NCI-H1436 treated with DMSO at 0.1 percent for 48 hours (cell line): ENCODE measurements at places on chromosomes 7 and 10.

- no peak for DNase-seq
Measured at GRCh38 chr7:11818281-11818680, 13.7 kb downstream of the THSD7A start.

DNA sequence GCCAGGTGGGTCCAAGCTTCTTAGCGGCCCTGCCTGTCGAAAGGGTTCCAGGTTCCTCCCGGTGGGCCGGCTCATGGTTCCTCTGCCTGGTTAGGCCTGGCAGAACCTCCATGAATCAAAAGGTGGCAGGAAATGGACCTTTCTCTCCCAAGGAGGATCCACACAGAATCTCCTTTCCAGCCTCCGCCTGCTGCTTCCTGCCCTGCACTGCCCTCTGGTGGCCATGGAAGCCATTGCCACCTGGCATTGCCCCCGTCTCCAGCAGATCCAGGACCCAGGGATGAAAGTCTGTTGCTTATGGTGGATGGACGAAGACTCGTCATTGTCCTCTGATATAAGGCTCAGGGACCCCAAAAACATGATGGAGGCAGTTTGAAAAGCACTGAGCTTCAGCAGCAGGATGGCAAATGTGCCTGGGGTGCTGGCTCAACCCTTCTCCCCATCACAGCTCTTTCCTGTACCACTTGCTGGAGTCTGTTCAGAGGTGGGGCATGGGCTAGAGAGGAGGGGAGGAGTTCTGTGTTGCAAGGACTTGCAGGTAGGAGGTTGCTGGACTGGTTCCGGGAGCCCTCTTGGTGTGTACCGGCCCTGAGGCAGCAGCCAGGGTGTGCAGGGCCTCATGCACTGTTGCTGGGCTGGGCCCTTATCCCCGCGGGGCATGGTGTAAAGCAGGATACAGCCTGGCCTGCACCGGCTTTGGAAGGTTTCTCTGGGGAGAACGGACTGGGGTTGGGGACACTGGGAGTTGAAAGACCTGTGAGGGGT is 11.3 kb upstream of the INMT start:
- no peak for DNase-seq

GRCh38 chr7:105249216-105249615 is 139.5 kb downstream of the SRPK2 start:
- no peak for DNase-seq

GRCh38 chr10:43260911-43261577 is 5.8 kb downstream of the RASGEF1A start:
- no peak for DNase-seq

GRCh38 chr10:49679480-49679893 is at the start of gene C10orf53:
TSS of gene C10orf53 (plus strand) at chr10:49679651. CDS start at chr10:49679698, 47 bp downstream.
- DNase-seq = no peak

- no peak for DNase-seq
Measured at GRCh38 chr10:124676416-124677062, 67.6 kb downstream of the FAM53B start.

DNA sequence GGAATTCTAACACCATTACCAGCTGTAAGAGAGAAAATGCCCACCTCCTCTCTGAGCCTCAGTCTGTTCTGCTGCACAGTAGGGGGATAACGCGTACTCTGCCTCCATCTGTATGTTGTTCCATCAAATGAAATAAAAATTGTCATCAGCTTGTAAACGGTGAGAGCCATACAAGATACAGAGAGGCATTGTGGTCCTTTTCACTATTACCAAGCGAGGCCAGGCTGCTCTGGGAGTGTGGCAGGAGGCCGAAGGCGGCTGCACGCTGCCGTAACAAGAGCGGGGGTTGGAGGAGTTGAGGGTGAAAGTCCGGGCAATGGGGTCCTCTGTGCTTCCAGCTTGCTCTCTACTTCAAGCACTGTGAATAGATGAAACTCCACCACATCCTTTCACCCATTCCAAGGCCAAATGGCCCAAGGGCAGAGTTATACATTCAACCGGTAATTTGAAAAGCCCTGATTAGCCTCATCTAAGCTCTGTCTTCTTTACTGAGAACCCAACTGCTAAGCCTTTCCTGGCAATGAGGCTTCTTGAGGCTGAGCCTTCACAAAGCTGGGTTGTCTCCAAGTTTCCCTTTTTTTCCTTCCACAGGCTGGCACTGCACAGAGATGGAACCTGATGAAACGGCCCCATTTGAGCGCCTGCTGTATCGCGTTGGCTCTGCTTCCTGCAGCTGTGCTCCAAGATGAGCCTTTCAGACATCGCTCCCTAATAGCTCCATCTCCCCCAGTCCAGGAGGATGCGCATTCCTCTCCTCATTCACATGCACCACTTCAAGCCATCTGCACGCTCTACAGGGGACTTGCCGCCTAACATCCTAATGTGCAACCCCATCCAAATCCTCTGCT is 47.2 kb downstream of the PYROXD2 start:
- DNase-seq = no peak

- DNase-seq = no peak
Measured at GRCh38 chr7:19203686-19204085, 58.5 kb upstream of the FERD3L start.

DNA sequence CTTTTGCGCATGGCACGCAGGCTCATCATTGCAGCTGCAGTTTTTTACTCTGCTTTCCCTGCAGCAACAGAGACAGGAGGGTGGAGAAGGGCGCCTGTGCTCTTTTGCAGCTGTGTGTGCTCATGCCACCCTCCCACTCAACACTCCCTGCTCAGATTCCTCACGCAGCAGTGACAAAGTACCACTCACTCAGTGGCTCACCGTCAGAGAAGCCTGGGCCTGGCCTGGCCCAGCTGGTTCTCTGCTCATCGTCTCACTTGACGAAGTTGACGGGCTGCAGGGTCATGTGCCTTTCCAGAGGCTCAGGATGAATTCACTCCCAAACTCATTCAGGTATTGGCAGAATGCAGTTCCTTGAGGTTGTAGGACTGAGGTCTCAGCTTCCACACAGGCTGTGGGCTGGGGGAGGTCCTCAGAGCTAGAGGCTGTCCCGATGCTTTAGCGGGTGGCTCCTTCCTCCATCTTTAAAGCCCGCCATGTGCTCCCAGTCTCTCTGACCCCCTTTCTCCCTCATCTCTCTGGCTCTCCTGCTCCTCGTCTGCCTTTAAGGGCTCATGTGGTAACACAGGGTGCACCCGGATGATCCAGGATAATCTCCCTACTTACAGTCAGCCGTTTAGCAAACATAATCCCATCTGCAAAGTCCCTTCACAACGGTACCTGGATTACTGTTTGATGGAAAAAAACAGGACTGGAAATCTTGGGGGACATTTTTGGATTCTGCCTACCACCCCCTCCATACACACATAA is 25.8 kb downstream of the PTPRE start:
- DNase-seq = no peak

DNA sequence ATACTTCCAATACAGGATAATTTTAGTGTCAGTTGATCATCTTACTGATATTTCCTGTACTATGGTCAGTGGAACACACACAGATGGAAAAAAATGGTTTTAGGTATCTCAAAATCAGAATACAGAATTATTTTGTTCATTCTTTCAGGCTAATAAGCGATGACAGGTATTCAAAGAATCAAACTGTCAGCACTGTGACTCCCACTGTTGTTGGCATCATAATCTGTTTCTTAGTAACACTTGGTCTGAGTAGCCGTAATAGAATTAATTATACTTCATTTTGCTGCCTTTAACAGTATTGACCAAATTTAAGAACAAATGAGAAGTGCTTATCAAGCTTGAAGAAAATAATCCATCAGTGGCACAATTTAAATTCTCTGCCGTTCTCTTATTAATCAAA is 215.0 kb downstream of the SKAP2 start:
- no peak for DNase-seq

- DNase-seq = no peak
Measured at GRCh38 chr7:19061331-19061730, 56.1 kb downstream of the TWIST1 start.
